Activated CD4-positive, alpha-beta memory T cell treated with anti-CD3 and anti-CD28 coated beads, Interleukin-2, amount 10 ng/mL, durations not matched to agents 7 days and 5 days (primary cell): ENCODE measurements at places on chromosomes 2 and 18. TPM values are rescaled to one million over a fixed set of nuclear protein-coding genes. Genes with fewer than 3 reads are reported as not detected.

Gene ANKRD29
- total RNA-seq, result not detected

GRCh38 chr2:123953846-123954245 lies 71.2 kb upstream of the CNTNAP5 start:
- no peak for DNase-seq

DNA sequence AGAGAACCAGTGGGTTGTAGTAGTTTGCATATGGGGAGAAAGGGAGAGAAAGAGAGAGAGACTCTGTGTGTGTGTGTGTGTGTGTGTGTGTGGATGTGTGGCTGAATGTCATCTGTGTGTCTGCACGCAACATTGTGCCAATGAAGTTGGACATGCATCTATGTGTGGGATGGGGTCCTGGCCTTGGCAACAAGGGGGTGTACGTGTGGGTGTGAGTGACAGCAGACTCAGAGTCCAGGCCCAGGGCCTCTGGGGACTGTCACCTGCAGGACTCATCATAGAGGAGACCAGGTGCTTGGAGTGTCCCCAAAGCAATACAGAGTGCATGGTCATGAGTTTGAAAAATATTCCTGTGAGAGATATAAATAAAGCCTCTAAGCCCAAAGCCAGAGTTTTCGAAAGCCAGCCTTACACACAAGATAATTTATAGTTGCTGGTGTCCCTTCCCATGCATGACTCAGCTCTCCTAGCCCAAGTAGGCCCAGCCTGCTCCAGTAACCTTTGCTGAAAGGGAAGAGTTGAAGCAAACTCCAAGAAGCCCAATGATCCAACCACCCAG lies 59.9 kb downstream of the TNP1 start:
- DNase-seq, result no peak

GRCh38 chr18:11392292-11392691 lies 217.1 kb upstream of the SLC35G4 start:
- DNase-seq, result no peak

DNA sequence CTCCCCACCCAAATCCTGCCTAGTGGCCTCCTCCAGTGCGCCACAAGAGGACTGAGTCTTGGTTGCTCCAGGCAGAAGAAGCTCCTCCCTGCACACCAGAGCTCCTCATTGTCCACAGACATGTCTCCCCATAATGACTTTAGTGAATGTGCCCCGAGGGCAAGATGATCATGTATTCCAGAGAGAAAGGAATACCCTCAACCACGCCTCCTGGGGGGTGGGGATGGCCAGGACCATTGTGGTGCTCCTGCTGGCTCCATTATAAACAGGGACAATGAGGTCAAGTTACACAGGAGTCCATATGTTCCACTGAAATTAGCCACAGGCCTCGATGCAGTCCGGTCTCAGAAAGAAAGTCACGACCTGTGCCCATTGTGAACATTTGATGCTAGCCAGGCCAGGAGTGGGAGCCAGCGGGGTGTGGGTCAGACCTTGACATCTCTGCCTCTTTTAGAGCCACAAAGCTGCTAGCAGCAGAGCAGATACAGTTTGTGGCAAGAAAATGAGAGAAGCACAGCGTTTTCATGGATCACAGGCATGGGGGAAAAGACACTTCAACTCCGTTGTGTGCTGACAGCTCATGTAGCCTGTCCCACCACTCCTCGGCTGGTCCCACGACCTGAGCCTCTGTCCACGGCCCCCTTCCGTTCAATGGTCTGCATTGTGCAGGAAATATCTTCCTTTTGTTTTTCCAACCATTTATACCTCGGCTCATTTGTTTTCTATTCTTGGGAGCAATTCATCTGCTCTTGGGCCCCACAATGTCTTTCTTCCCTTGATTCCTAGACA lies 70.7 kb upstream of the FZD7 start:
- no peak for DNase-seq

DNA sequence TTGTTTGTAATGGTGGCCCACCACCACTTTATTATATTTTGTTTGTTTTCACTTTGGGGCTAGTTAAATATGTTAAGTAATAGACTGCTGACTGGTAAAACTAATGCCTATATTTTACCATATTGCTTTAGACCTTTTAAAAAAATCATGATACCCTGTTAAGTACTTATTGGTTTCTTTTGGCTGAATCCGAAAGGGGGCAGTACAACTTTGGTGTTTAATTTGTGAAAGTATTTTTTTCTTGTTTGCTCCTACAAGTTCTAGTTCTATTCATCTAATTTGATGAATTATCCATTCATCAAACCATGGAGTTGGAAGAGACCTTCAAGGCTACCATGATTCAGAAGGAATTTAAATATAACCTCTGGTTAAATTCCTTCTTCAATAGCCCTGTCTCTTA lies 147.0 kb downstream of the MBD5 start:
- no peak for DNase-seq
